ENCODE measurements at places on chromosomes 7 and 10. TPM values are rescaled to one million over a fixed set of nuclear protein-coding genes. Genes with fewer than 3 reads are reported as not detected.

DNA sequence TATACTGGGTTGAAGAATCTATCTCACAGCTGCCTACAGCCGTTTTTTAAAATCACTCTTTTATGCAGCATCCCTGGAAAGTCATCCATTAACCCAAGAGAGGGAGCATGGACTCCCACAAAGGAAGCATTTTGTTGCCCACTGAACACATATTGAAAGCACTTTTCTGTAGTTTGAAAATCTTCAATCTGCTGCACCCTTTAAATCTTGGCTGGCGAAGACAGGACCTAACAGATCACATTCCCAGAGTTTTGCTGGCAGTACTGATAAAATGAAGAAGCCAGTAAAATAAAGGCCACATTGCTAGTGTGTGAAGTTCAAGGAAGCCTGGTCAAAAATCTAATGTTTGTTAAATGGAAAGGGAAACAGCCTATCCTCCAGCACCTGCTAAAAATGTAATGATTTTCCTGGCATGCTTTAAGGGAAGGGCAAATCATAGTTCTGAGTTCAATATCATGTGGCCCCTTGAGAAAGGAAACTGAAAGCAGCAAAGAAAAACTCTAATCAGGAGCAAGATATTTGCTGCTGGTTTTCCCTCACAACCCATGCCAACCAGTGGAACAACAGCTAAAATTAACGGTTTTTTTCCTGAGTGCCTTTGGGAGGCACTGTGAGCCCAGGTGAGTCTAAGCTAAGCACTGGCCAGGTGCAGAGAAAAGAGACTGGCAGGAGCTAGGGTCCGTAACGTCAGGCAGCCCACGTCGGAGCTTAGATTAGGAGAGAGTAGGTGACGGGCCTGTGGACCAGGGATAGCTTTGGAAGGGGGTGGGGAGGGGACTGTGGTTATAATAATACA lies 97.9 kb upstream of the PALS2 start:
- DNase-seq = no peak

The CPED1 gene
- not detected for total RNA-seq

DNA sequence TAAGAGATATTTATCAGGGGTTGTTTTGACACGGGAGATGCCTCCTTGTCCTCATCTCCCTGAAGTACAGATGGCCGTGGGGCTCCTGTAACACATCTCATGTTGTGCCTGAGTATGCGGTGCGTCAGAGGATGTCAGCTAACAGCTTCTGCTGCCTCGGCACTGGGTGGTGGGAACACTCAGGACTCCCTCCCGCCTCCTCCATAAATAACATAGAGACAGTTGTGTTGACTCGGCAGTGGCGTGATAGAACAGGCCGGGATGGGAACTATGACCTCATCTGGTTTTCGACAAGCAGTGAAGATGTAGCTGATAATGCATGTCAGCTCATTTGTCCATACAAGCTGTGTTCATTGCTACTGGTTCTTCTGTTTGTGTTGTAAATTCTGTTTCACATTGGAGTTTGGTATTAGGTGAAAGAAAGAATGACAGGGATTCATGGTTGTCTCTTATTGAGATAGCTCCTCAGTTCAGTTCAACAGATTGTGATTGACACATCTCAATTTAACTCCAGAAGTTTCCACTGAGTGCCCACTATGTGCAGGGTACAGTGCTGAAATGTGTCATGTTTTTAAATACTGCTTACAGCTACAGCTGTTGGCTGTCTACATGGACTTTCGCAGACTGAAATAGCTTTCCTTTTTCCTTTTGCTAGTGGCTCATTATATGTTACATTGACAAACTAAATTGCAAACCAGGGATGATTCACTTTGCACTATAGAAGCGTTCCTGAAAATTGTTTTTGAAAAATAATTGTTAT lies 87.4 kb downstream of the CHN2 start:
- no peak for DNase-seq

DNA sequence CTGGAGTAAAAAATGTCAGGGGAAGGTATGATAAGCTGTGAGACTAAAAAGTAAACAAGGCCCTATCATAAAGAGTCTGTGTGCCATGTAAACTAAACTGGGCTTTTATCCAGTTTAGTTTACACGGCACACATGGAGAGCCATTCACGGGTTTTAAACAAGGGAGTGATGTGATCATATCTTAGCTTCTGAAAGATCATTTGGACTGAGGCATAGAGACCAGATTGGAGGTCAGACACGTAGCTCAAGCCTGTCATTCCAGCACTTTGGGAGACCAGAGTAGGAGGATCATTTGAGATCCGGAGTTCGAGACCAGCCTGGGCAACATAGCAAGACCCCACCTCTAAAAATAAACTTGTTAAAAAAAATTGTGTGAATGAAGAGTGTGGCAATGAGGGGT lies 50.1 kb downstream of the SKIDA1 start:
- DNase-seq = no peak

DNA sequence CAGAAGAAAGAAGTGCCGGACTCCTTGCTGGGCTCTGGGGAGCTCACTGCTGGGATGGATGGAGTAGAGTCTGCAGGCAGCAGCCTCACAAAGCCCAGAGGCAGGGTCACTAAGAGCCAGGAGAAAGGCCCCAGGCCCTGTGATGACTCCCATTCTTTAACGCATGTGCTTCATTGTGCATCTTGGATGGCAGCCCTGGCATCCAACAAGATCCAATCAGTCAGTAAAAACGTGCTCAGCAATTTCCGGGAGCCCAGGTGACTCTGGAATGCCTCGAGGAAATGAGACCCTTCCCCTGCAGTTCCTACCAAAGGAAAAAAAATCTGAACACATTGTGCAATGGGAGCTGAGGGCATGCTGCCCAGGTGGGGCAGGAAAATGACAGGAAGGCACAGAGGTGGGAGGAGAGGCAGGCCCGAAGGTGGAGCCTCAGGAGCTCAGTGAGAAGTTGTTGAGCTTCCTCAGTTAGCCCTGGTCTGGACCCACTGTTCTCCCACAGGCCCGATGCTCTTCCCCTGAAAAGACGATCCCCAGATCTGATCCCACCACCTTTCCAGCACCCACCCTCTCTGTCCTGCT lies 60.7 kb upstream of the TMEM72 start:
- no peak for DNase-seq

DNA sequence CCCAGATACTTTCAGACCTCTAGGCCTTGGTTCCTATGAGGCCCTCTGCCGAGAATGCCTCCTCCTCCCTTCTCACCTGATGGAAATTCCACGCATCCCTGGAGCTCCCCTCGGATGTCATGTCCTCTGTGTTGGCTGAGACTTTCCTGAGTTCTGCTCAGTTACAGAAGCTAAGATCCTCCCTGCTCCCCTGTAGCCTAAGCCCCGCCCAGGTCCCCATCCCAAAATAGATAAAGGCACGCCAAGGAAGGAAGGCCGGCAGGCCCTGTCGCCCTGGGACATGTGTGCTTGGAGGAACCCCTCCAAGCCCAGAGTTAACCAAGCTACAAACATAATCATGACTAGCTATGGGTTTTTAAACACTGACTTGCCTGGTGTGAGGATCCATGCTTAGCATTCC lies 123.5 kb downstream of the SORBS1 start:
- DNase-seq = no peak

The ARHGAP21 gene
- total RNA-seq = 18.4 TPM

The INPP5A gene
- 14.0 TPM for total RNA-seq

The LRIT1 gene
- not detected for total RNA-seq

DNA sequence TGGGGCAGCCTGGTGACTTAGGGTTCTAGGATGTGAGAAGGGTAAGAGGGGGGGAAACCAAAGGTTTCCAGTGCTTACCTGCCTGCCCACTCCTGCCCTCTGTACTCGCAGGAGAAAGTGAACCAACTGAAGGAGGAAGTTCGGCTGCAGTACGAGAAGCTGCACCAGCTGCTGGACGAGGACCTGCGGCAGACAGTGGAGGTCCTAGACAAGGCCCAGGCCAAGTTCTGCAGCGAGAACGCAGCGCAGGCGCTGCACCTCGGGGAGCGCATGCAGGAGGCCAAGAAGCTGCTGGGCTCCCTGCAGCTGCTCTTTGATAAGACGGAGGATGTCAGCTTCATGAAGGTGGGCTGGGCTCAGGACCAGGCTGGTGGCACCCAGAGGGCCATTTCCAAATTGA lies 10.7 kb downstream of the TRIM8 start:
- no peak for DNase-seq

- DNase-seq = no peak
Observed at GRCh38 chr10:94366382-94366781, 3.6 kb upstream of the NOC3L start.

The MOSPD3 gene
- total RNA-seq = 20.7 TPM

The SKIDA1 gene
- 0.54 TPM for total RNA-seq

DNA sequence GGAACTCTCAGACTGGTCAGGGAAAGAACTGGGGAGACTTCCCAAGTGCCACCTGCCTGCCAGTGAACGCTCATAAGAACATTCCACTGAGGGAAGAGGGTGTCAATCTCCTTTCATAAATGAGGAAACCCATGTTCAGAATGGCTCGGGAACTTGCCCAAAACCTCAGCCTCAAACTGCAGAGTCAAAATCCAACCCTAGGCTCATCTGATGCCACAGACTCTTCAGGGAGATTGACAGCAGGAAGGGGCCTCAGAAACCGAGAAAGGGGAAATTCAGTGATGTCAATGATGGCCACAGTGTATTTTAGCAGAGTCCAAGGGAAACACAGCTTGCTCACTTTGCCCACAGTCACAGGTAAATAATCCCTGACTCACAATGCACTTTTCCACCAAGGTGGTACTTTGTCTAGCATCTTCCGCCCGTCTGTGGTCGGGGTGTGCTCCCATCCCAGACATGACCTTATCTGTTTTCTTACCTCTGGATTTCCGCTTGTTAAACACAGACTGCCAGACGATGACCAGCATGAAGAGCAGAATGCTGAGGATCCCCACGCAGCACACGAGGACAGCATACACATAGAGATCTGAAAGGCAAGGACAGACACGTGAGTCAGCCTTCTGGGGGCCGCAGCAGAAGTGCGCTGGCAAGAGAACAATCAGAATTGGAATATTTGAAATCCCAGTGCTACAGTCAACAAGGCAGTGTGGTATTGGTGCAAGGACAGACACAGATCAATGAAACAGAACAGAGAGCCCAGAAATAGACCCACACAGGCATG lies 38.4 kb downstream of the VSTM4 start:
- DNase-seq = no peak

- DNase-seq = peak; percentile 81
Observed at GRCh38 chr10:132588301-132589013, 50.9 kb downstream of the INPP5A start.

DNA sequence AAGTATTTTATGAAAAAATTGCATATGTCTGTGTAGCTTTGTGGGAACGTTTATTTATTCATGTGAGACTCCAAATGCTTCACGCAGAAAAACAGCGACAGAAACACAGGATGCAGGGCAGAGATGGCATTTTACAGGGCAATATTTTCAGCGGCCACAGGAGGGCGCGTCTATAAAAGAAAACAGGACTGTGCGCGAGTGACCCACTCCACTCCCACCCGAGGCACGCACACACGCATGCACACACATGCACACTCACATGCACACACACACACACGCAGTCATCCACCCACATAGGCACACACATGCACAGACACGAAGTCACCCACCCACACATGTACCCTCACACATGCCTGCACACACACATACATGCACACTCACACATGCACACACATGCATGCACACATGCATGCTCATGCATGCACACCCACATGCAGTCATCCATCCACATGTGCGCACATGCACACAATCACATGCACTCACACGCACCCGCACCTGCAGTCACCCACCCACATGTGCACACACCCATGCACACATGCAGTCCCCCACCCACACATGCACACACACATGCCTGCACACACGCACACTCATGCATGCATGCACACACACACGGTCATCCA lies 96.3 kb downstream of the DNAJB6 start:
- no peak for DNase-seq

The HYAL4 gene
- 0.14 TPM for total RNA-seq

DNA sequence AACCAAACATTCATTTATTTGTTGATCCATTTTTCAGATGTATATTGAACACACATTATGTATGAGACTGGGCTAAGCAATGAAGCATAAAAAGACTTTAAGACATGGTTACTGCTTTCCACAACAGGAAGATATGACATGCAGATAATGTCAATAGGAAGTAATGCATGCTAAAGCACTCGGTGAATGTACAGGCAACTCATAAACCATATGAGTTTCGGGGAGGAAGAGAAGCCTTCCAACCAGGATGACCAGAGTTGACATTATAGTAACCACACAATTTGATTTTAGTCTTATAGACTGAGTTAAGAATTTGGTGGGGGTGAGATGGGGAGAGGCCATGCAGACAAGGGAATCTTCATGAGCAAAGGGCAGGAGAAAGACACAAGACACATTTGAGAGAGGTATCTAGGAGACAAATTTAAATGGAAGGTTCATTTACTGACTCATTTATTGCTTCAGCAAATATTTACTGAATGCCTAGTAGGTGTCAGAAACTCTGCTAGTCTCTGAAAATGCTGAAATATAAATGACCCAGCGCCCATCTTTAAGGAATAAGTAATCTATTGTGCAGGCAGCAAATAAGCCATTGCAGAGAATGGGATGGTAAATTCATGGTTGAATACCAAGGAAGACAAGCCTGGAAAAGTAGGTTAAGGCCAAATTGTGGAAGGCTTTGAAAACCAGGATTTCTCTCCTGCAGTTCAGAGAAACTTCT lies 19.0 kb upstream of the SLK start:
- DNase-seq = no peak

GRCh38 chr10:80421707-80422536 lies 13.6 kb downstream of the PRXL2A start:
- DNase-seq = no peak

DNA sequence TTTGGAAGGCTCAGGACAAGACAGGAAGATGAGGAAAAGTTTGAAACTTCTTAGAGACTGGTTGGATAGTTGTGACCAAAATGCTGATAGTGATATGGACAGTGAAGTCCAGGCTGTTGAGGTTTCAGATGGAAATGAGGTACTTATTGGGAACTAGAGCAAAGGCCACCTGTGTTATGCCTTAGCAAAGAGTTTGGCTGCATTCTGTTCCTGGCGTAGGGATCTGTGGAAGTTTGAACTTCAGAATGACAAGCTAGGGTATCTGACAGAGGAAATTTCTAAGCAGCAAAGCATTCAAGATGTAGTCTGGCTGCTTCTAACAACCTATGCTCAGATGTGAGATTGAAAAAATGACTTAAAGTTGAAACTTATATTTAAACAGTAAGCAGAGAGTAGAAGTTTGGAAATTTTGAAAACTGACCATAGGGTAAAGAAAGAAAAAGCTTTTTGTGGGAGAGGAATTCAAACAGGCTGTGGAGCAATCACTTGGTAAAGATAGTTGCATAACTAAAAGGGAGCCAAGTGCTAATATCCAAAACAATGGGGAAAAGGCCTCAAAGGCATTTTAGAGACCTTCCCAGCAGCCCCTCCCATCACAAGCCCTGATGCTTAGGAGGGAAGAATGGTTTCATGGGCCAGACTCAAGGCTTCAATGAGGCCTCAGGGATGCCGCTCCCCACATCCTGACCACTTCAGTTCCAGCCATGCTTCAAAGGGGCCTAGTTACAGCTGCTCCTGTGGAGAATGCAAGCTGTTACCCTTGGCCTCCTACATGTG lies 415.1 kb downstream of the INHBA start:
- no peak for DNase-seq

The FZD8 gene
- 0.14 TPM for total RNA-seq

GRCh38 chr7:77734659-77735421 lies 38.6 kb downstream of the RSBN1L start:
- no peak for DNase-seq

The FRG2B gene
- not detected for total RNA-seq

- DNase-seq = no peak
Observed at GRCh38 chr7:140635345-140635744, 5.3 kb downstream of the DENND2A start.

The NCF1 gene
- total RNA-seq = 3.2 TPM

All from activated naive CD4-positive, alpha-beta T cell treated with anti-CD3 and anti-CD28 coated beads, Interleukin-2, amount 50 U/mL, for 72 hours (primary cell).